ENCODE measurements at places on chromosomes 7 and 10.
A peak's percentile ranks its signal among the peaks of the same experiment; 100 is the strongest.

DNA sequence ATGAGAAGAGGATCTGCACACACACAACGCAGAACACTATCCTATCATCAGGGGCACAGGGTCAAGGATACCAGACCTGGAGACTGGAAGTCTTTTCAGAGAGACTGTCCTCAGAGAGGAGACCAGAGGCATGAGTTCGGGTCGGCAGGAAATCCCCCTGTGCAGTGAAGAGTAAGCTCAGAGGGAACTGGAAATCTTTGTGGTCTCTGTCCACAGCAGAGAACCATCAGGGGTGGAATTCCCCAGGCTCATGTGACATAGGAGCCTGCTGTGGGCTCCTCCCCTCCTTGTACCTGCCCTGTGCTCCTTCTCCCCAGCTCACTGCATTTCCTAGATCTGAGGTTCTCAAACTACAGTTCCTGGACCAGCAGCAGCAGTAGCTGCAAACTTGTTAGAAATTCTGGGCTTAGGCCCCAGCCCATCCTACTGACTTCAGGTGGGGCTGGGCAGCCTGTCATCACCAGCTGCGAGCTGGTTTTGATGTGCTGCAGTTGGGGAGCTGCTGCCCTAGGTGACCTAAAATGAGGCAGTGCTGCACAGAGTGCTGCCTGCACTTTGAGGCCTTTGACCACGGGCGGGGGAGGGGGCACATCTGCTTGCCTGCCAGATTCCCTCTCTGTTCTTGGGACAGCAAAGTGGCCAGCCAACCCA, 2.4 kb downstream of the ZMIZ2 start:
- peak; percentile 78 for DNase-seq

GRCh38 chr10:96719850-96720421, 378 bp downstream of the PIK3AP1 start:
- DNase-seq, result peak; percentile 59

GRCh38 chr10:49076741-49077521, 38.4 kb downstream of the VSTM4 start:
- DNase-seq, result no peak

DNA sequence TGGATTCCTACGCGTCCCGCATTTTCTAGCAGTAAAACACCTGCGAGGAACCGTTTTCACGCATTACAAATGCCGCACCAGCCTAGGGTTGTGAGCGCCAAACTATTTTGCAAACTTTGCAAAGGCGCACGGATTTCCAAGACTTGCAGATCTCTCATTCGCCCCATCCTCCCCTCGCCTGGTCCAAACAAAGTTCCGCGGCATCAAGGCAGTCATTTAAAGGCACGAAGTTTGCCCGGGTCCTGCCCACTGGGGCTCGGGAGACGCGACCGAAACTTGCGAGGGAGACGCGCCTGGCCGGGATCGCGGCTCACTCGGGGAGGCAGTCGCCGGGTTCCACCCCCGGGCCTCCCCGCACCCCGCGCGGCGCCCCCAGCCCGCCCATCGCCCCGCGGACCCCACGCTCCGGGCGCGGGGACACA, 613 bp downstream of the USP6NL start:
- DNase-seq, result peak; percentile 13

DNA sequence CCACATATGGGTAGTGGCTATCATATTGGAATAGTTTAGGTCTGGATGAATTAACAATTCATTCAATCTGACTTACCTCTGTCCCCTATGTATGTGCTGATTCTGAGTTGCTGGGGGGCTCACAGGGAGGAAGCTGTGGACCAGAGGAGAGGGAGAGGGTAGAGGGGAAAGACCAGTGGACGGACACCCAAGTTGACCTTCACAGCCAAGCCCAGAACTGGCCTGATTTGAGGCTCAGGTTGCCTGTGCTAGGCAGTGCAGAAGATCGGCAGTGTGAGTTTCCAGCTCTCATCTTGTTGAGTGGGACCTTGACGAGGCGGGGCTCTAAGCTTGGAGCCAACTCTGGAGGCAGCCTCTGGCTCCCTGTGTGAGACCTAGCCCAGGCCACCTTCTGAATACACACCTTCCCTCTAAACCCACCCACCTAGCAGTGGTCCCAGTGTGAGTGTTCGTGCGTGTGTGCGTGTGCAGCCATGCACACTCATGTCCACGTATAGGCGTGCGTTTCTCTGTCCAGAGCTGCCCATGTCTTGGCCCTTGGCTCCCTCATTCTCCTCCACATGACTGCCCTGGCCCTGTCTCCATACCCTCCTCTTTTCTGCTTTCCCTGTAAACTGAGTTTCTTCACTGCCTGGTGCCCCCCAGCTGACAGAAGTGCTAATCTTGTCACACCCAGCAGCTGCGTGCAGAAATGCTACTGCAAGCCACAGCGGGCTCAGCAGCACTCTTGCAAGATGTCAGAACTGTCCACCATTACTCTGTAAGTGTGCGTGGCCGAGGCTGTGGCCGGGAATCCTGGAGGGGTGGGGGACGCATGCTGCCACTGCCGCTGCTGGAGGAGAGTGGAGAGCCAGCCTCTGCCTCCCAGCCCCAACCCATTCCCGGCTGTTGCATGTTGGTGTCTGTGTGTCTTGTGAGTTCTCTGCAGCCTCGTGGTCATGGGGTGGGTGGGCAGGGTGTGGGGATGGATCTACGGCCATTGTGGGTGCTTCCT, 47.6 kb downstream of the ADCYAP1R1 start:
- DNase-seq, result no peak

GRCh38 chr7:157947504-157947903, 610.7 kb downstream of the DNAJB6 start:
- DNase-seq, result no peak

DNA sequence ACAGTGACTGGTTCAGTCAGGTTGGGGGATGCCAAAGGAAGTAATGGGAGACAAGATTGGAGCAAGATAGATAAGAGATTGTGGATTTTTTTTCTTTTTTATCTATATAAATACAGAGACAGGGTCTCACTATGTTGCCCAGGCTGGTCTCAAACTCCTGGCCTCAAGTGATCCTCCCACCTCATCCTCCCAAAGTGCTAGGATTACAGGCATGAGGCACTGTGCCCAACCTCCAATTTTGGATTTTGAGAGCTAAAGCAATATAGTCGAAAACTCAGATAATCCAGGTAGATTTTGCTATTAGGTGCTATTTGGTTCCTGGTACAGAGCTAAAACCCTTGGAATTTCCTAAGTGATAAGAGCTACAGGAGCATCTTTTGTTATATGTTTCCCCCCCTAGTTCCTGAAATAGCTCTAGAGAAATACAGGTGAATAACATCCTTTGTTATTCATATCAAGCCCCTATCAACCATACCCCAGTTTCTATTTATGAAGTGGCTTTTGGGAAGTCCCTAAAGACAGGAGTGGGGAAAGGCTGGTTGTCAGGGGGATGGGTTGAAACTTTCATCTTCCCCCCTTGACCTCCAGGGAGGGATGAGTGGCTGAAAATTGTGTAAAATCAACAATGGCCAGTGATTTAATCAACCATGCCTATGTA, 151.2 kb downstream of the CFTR start:
- DNase-seq, result no peak

DNA sequence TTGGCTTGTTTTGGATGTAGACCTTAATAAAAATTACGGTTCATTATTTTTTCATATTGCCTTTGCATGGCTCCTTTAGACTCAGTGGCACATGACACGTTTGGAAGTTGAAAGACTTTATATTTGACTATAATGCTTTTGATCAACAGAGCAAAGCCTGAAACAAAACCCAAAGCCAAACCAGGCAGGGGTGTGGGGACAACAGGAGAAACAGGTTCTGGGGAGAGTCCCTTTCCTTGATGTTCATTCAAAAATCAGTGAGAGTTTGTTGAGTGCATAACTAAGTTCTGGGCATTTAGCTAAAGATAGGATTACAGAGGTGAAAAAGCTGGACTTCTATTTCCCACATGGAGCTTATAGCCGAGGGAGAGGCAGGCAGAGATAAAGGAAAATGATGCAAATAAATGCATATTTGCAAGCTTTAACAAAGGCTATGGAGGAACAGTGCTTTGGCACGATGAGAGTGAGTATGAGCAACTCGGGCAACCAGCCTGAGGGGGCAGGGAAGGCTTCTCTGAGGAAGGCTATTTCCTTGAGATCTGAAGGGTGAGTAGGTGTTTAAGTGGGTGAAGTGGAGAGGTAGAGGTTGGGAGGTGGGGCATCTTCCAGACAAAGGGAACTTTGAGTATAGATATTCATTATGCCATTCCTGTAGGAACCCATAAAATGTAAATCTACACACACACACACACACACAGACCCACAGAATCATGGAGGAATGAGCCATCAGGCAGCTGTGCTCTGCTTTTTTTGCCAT, 34.5 kb upstream of the PDZD8 start:
- no peak for DNase-seq

DNA sequence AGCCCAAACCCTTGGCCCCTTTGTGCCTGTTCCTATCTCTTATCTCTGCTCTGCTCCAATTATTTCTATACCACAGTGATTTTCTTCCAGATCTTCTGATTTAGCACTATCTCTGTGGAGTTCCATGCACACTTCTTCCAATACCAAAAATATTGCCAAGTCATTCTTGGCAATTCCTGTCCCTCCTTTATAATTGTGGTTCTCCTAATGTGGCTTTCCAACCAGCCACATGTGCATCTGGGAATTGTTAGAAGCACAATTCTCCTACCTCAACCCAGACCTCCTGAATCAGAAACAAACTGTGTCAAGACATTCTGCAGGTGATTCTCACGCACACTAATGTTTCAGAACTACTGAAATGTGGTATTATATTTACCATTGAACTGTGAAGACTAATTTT, 447.8 kb upstream of the IGFBP3 start:
- DNase-seq, result no peak

DNA sequence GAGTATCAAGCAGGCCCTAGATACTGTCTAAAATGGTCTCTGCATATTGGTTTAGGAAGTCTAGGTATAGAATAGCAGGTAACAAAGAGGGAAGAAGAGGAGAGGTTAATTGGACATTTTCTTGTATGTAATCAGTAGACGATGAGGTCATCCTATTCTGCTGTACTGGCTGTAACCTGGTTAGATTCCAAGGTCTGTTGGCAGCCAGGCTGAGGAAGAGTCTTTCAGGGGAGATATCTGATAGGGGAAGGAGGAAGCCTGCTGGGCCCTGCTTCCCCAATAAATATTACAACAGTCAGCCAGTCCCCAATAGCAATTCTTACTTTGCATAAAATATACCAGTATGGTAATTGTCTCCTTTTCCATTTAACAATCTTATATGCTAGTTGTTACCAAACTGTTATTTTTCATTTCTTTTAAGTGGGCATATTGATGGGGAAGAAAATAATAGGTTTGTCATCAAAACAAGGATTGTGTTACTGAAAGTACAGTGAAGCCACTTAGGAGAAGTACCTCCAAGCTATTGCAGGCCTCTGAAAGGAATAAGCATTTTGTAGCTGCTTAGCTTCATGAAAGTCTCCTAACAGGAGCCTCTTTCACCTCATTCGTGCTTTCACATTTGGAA, 186.4 kb downstream of the LRRC4 start:
- DNase-seq, result no peak

DNA sequence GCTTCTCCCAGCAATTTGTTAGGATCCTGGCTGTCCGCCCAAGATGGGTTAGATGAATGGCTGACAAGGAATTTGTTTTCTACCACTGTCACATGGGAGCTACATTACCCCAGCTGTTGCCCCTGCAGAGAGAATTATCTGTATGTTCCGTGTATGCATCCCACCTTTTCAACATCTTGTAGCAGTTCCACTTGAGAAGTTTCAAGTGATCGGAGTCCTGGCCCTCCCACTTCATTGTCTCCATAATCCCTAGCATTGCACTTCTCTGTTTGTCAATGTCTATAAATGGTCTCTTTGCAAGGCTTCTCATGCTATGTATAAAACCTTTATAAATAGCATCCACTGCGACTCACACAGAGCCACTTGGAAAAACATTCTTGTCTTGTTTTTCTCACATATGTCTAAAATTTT, 972.5 kb downstream of the CNTNAP2 start:
- no peak for DNase-seq

DNA sequence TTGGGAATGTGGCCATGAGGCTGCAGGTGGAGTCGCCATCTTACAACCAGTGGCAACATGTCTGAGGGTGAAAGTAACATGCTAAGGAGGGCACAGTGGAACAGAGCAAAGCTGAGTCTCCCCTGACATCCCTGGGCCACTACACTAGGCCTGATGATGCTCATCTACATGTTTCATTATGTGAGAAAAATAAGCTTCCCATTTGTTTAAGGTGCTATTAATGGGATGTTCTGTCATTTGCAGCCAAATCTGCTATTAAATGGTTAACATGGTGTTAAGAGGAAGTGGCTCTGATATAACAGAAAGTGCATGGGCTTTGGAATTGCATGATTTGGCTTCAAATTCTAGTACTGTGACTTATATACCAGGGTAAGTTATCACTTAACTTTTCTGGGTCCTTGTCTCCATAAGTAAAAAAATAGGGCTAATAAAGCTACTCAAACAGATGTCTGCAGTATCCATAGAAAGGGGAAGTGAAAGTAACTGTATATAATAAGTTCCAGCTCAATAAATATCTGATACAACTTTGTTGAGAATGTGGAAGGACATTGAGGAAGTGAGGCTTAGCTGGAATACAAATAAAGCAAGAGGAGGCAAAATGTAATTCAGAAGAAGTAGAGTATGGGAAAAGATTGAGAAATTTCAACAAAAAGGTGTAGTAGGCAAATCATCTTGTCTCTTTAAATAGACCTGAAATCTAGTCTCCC, 158.9 kb downstream of the RTKN2 start:
- no peak for DNase-seq

GRCh38 chr10:72375173-72375572, 20.5 kb upstream of the DNAJB12 start:
- no peak for DNase-seq

- no peak for DNase-seq
Observed at GRCh38 chr7:42253316-42253715, 16.3 kb upstream of the GLI3 start.

GRCh38 chr7:80770675-80771081, 132.2 kb downstream of the CD36 start:
- DNase-seq, result no peak

GRCh38 chr7:94088560-94088959, 84.4 kb upstream of the BET1 start:
- DNase-seq, result no peak

DNA sequence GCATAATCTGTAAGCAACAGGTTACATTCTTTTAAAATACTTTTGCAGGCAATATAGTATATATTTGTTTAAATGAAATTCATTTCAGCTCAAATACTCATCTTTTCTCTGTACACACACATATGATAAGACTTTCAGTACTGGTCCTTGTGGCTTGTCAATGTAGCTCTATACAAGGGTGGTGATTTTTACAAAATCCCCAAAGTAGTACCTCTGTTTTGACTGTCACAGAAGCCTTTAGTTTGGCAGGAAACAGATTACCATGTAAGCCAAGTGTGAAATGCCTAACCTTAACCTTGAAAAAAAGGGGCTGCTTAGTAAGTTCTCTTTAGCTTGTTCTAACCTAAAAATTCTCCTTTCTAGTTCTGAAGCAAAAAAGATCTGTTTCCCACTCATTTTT, 87.9 kb downstream of the KCND2 start:
- no peak for DNase-seq

All from CD4-positive, alpha-beta T cell treated with Interleukin-10 for 1 hour (primary cell).